ENCODE measurements at places on chromosomes 7 and 10.

DNA sequence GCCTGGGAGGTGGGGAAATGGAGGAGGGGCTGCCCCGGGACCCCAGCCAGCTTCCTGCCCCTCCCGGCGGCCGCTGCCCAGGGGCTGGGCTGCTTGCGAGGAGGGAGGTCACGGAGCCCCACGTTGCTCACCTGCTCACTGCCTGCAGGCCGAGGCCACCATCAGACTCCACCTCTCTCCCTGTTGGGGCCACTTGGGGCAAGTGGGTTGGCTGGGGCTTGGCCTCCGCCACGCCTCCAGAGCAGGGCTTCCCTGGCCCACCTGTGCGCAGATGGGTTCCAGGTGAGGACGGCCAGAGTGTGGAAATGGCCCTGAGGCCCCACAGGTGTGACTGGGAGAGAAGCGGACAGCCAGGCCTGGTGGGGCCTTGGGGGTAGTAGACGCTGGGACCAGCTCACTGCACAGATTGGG lies 82.8 kb upstream of the DIP2C start:
- DNase-seq = no peak
- H3K27me3 ChIP-seq = peaks cover 1% of the 10 kb centered on the region
- H3K4me3 ChIP-seq = no peak overlapping the region
- no peaks in the 10 kb centered on the region for H3K4me1 ChIP-seq

DNA sequence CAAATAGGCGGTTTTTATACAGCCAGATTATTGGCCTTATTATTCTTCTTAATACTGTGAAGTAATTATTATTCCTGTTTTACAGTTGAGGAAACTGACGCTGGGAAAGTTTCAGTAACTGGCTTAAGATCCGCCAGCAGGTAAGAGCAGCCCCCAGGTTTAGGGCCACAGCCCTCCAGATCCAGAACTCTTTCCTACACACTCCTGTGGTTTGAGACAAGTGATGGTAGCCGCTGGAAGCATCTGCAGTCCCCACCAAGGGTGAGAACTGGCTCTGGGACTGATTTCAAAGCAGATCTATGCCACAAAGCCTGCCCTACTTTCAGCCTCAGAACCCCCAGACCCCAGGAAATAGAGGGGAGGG lies 3.0 kb upstream of the UNC5B start:
- no peak overlapping the region for H3K27ac ChIP-seq
- no peaks in the 10 kb centered on the region for H3K36me3 ChIP-seq
- DNase-seq = no peak
- peaks cover 15% of the 10 kb centered on the region for H3K4me1 ChIP-seq

- DNase-seq = no peak
- H3K4me3 ChIP-seq = no peak overlapping the region
- H3K27me3 ChIP-seq = peaks cover 95% of the 10 kb centered on the region
- no peak overlapping the region for H3K27ac ChIP-seq
- H3K36me3 ChIP-seq = no peaks in the 10 kb centered on the region
These were observed 868 bp downstream of the EMX2 start for GRCh38 chr10:117543225-117544003.

DNA sequence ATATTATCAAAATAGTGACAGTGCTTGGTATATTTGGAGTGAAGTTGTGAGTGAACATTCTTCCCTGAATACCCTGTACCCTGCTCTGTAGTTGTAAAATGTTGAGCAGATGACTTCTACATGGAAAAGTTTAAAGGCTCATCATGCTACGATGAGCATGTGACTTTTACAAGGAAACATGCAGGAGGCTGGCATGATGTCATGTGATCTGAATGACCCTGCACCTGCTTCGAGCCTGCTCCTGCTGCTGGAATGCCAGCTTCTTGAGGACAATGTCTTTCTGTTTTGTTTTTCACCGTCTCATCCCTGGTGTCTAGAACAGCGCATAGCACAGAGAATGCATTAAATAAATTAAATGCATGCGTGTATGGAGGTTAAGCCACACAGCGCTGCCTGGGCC lies 5.4 kb upstream of the INPP5A start:
- peaks cover 17% of the 10 kb centered on the region for H3K4me1 ChIP-seq
- DNase-seq = no peak
- H3K27me3 ChIP-seq = peaks cover 20% of the 10 kb centered on the region
- no peak overlapping the region for H3K27ac ChIP-seq

GRCh38 chr7:132309102-132309805 lies 267.0 kb downstream of the PLXNA4 start:
- no peaks in the 10 kb centered on the region for H3K36me3 ChIP-seq
- H3K27ac ChIP-seq = no peak overlapping the region
- no peaks in the 10 kb centered on the region for H3K27me3 ChIP-seq
- DNase-seq = no peak
- H3K4me3 ChIP-seq = no peak overlapping the region
